ENCODE measurements at places on chromosomes 2 and 18.

GRCh38 chr2:86364894-86365293 lies 27.5 kb upstream of the REEP1 start:
- DNase-seq, result no peak

DNA sequence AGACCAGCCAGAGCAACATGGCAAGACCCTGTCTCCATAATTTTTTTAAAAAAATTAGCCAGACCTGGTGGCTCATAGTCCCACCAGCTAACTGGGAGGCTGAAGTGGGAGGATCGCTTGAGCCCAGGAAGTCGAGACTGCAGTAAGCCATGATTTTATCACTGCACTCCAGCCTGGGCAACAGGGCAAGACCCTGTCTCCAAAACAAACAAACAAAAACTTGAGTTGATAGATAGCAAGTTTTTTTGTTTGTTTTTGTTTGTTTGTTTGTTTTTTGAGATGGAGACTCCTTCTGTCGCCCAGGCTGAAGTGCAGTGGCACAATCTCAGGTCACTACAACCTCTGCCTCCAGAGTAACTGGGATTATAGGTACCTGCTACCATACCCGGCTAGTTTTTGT lies 18.8 kb downstream of the RELCH start:
- DNase-seq, result no peak

DNA sequence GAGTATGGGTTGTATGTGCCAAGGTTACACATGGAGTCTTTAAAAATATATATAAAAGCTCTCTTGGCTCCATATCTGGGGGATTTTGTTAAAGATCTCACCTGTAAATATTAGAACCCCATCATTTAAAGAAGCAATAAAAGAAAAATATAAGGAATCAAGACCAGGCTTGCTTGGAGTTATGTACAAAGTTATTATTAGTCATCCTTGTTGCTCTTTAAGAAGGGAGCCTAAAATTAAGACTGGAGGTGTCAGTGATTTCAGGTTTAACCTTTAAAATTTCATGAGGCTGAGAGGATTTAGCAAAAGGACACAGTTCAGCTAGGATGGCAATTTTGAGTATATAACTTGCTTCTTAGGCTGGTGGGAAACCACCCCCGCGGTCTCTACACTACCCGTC lies 181.4 kb downstream of the SETBP1 start:
- no peak for DNase-seq

- DNase-seq, result peak; percentile 7
Measured at GRCh38 chr2:119028327-119029174, 86.6 kb downstream of the MARCO start.

GRCh38 chr2:102368461-102369109 lies 13.0 kb downstream of the IL18R1 start:
- no peak for DNase-seq

DNA sequence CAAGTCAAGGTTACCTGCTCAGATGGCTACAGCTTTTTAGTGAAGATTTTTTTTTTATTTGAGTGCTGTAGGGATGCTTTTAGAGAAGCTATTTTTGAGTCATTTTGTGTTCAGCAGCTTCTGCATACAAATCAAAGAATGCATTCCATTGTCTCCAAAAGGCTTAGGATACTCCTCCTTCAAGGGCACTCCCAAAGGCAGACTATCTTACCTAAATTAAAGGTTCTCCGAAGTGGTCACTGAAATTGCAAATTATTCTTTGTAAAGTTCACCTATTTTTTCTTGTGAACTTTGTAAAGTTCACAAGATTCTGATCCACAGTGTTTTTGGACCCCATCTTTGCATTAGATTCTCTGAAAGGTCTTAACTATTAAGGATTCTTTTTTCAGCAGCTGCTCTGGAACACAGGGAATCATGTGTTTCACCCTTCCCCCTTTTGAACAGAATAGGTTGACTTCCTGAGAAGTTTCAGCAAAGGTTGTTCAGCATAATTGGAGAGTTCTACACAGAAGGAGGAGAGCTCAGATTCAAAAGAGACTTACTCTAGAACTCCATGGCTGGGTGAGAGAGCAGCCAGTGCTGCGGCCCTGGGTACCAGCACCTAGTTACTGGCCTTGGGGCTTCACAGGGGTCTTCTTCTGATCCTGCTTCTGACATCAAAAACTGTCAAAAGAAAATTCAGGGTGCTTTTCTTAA lies 14.5 kb downstream of the CLIP4 start:
- no peak for DNase-seq

DNA sequence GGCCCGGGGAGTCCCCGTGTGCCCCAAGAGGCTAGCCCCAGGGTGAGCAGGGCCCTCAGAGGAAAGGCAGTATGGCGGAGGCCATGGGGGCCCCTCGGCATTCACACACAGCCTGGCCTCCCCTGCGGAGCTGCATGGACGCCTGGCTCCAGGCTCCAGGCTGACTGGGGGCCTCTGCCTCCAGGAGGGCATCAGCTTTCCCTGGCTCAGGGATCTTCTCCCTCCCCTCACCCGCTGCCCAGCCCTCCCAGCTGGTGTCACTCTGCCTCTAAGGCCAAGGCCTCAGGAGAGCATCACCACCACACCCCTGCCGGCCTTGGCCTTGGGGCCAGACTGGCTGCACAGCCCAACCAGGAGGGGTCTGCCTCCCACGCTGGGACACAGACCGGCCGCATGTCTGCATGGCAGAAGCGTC lies 16.9 kb upstream of the FAHD2A start:
- no peak for DNase-seq

DNA sequence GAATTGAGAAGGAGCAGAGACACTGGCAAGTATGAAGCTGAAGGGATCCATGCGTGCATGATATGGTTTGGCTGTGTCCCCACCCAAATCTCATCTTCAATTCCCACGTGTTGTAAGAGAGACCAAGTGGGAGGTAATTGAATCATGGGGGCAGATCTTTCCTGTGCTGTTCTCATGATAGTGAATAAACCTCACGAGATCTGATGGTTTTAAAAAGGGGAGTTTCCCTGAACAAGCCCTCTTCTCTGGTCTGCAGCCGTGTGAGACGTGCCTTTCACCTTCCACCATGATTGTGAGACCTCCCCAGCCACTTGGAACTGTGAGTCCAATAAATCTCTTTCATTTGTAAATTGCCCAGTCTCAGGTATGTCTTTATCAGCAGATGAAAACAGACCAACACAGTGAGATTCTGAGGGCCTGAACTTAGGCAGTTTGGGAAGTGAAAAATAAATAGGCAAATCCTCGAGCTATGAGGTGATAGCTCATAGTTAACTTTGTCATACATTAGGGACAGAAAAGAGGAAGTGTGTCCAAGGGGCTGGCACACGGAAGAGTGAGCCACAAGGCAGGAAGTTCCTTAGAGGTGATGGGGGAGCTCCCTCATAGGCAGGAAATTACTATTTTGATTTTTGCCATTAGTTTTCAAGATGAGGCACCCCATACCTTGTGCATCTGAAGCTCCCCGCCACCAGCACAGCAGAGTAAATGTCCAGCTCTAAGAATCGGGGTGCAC lies 658.8 kb upstream of the ID2 start:
- no peak for DNase-seq

DNA sequence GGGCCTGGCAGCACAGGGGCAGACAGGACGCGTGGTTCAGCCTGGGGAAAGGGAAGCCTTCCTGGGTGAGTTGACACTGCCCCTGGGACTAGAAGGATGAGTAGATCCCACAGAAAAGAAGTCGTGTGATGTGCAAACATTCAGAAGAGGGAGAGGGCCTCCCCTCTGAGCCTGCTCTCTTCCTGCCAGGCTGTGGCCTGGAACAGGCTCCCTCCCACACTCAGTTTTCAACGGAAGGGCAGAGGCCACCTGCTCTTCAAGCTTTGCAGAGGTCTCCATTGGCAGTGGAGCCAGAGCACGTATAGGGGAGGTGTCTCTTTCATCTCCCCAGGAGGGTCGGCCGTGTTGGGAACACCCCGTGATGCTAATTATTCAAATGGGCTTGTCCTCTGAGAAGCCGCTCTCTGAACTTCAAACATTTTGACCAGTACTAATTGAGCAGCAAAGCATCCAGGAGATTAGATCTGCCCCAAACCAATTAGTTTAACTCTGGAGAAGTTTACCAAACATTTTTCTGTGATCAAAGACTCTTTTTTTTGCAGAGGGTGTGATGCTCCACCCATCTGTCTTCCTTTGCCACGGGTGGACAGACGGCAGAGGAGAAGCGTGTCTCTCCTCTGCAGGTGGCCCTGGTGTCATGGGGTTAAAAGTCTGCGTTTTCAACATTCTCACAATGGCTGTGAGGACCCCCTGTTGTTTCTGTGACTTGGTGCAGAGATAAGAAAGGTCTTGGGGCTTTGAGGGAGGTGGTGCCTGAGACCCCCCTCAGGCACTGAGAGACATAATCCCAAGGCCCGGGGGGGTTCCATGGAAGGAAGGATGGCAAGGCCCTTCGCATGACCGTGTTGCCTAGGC lies 29.5 kb upstream of the ODC1 start:
- no peak for DNase-seq

All from SW 1271 (cell line).